ENCODE measurements at places on chromosomes 7 and 10.
A peak's percentile ranks its signal among the peaks of the same experiment; 100 is the strongest.

- DNase-seq, result no peak
Measured at GRCh38 chr7:152617056-152617455, 58.9 kb downstream of the XRCC2 start.

- no peak for DNase-seq
Measured at GRCh38 chr10:87771871-87772500, 46.0 kb downstream of the ATAD1 start.

DNA sequence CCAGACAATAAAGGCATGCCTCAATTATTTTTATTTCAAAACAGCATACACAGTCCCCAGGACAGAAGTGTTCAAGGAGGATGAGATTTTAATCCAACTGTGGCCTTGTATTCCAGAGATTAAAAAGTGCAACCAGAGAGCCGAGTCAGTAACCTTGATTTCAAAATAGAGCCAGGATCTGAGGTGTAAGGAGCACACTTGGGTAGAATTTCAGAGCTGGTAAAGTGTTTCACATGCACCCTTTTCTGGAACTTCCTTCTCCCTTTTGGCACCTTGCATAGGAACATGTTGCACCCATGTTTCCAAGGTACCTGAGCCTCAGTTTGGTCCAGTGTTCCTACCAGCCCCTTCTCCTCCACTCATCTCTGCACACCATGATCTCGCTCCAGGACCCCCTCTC is 225.1 kb downstream of the TRIL start:
- no peak for DNase-seq

- DNase-seq, result no peak
Measured at GRCh38 chr7:22702516-22702915, 24.5 kb upstream of the IL6 start.

- no peak for DNase-seq
Measured at GRCh38 chr7:38561166-38561565, 70.0 kb downstream of the AMPH start.

DNA sequence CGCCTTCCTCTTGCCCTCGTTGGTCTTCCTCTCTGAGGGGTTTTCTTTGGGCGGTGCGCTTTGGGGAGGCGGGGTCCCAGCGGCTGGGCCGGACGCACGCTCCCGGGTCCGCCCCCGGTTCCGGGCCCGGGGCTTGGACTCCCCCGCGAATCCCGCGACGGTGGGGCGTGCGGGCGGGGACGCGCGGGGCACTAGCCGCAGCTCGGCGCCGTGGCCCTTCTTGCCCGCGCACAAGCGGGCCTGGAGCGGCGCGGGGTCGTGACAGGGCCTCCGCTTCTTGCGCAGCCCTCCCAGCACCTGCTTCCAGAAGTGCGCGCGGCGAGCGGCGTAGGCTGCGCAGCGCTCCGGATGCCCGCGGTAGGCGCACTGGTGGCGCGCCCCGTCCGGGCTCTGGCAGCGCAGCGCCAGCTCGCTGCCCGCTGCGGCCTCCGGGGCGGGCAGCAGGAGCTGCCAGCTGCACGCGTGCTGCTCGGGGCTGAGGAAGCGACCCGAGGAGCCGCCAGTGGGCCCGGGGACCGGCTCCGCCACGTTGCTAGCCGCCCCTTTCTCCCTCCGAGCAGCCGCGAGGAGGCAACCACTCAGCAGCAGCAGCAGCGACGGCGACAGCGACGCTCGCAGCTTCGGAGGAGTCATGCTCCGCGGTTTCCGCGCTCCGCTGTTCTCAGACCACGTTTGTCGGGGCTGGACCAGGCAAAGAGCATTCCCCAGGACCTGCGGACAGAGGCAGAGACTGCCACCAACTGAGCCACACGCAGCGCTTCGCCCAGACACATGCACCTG is 759 bp downstream of the FGFBP3 start:
- peak; percentile 46 for DNase-seq

- DNase-seq, result no peak
Measured at GRCh38 chr7:72176875-72177274, 235.3 kb downstream of the CALN1 start.

DNA sequence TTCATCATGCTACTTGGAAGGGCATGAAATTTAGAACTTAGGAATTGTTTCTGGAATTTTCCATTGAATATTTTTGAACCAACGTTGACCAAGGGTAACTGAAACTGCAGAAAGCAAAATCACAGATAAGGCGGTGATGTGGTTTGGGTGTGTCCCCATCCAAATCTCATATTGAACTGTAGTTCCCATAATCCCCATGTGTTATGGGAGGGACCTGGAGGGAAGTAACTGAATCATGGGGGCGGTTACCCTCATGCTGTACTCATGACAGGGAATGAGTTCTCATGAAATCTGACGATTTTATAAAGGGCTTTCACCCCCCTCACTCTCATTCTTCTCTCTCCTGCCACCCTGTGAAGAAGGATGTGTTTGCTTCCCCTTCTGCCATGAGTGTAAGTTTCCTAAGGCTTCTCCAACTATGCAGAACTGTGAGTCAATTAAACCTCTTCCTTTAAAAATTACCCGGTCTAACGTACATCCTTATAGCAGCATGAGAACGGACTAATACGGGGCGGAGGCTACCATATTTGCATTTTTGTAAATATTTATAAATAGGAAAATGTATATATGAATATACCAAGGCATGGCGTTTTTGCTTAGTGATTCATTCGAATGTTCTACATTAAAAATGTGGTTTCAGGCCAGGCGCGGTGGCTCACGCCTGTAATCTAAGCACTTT is 12.4 kb downstream of the NMT2 start:
- no peak for DNase-seq

DNA sequence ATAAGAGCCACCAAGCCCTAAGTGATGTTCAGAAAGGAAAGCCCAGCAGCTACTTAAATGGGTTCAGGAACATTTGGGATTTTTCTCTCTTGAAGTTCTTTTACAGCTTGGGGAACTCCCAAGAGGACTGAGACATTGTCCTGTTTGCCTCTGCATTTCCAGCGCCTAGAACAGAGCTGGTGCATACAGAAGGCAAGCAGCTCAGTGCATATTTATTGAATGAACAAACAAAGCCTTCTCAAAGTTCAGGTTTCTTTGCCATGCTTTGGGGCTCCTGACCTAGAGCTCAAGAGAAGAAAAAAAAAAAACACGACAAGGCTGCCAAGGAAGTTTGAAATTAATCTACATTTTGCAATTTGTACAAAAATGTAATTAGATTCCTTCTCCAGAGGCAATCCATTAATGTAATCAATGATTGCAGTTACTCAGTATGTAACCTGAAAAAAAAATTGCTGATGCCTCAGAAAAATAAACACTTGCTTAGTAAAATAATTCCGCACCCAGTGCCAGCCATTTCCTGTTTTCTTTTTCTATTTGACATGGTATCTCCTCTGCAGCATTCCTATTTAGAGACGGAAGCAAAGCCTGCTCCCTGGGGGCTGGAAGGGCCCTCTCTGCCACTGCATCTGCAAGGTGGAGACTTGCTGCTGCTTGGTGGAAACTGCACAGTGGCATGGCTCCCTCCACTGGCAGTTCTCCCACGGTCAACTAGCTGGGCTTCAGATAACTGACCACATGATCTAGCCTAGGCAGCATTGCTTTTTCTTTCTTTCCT is 157.3 kb downstream of the TMEM178B start:
- no peak for DNase-seq

DNA sequence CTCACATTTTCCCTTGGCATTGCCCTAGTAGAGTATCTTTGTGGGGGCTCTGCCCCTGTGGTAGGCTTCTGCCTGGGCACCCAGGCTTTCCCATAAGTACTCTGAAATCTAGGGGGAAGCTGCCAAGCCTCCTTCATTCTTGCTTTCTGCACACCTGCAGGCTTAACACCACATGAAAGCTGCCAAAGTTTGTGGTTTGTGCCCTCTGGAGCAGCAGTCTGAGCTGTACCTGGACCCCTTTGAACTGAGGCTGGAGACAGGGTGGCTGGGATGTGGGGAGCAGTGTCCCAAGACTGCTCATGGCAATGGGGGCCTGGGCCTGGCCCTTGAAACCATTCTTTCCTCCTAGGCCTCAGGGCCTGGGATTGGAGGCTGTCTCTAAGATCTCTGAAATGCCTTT is 35.0 kb upstream of the TMEM273 start:
- no peak for DNase-seq

DNA sequence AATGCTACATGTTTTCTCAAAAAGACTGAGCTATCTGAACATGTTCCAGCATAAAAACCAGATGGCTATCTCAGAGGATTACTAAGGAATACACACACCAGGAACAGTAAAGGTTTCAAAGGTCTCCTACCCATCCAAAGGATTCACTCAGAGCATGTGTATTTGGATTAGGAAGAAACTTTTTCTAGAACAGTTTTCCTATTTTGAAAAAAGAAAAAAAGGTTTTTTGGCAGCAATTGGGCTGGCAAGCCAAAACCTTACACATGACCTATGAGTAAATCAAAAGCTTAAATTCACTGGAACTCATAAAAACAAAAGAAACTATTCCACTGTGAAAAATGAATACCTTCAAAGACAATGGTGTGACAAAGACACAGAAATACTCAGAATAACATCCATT is 9.6 kb downstream of the TPK1 start:
- DNase-seq, result no peak

DNA sequence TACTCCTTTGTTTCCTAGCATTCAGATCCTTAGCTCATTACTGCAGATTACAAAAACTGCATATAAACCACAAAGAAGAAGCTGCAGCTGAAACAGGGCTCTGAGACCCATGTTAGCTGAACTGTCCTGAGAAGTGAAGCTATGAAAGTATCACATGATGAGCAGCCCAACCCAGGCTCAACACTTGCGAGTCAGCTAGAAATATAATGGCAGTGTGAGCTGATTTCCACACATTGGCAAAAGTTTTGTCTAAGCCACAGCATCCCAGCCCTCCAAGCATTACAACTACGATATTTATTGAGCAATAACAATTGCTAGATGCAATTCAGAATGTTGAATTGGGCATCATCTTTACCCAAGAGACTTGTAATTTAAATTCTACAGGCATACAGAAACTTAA is 34.5 kb upstream of the SKAP2 start:
- DNase-seq, result no peak

- DNase-seq, result no peak
Measured at GRCh38 chr7:140889645-140890044, 35.1 kb downstream of the BRAF start.

GRCh38 chr10:63866747-63867140 is 345.5 kb downstream of the REEP3 start:
- no peak for DNase-seq

GRCh38 chr7:28423918-28424514 is 11.7 kb downstream of the CREB5 start:
- no peak for DNase-seq

DNA sequence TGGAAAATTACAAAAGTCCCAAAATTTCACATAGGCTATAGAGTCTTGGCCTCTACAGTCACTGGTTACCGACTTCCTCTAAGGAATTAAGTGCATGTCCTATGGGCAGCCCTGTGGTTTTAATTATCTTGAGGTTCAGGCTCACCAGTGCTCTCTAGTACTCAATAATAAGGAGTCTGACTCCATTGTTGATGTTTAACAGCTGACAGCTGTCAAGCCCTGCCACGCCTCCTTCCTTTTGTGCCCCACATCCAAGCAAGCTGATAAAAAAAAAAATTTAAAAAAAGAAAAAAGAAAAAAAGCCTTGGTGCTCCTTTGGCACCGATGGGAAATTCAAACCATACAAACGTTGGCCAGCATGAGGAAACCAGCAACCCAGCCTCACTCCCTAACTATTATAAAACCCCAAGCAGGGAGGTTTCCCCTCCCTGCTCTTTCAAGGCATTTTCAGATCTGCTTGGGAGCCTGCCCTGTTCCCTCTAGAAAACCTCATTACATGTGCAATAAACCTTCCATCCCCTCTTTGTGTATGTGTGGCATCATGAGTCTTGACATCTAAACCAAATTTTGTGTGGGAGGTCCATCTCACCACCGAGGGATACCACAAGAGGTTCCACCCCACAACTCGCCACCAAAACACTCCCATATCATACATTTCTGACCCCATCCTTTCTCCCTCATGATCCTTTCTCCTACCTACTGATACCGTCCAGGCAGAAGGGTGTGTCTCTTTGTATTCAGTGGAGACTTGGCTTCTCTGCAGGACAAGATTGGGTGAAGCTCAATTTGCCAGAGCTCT is 70.9 kb upstream of the CCDC71L start:
- DNase-seq, result no peak

DNA sequence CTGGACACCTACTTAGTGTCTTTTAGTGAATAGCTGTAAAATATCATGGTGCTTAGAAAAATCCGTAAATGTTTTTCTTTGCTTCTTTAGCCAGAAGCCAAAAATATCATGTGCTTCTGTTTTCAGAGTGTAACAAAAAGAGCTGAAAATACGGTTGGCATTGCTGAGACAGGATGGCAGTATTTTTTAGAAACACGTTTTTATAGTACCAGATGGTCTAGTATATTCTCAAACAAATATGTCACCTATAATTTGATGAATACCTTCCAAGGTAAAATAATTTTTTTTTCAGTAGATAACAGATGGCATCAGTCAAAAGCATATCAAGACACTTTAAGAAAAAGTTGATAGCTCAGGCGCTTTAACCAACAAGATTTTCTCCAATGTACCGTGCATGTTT is 326.6 kb downstream of the PHF14 start:
- no peak for DNase-seq

GRCh38 chr10:108904163-108904838 is 1019.0 kb downstream of the XPNPEP1 start:
- no peak for DNase-seq

- no peak for DNase-seq
Measured at GRCh38 chr10:84848967-84849366, 520.6 kb downstream of the CCSER2 start.

DNA sequence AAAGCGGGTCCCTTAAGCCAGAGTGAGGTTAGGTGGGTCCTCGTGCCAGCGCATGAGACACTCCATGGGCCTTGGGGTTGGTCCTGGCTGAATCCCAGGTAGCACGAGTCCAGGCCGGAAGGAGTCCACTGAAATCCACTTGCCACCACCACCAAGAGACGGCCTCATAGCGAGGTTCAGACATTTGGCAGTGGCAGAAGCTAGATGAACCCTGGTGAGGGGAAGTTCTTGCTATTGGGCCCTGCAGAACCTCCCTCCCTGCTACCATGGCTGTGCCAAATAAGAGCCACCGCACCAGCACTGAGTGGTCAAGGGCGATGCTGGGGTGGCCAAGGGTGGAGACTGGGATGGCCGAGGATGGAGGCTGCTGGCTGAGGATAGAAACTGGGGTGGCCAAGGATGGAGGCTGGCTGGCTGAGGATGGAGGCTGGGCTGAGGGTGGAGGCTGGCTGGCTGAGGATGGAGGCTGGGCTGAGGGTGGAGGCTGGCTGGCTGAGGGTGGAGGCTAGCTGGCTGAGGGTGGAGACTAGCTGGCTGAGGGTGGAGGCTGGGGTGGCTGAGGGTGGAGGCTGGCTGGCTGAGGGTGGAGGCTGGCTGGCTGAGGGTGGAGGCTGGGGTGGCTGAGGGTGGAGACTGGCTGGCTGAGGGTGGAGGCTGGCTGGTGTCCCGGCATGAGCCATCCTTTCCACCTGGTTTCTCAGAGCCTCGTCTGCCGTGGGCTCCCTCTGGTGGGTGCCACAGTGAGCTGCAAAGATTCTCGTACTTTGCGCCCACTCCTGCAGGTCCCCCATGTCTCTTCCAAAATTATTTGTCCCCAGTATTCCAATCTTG is 88.2 kb downstream of the ELFN1 start:
- no peak for DNase-seq

Data from stimulated activated CD4-positive, alpha-beta T cell treated with anti-CD3 and anti-CD28 coated beads, Interleukin-12 subunit alpha, Interleukin-12 subunit beta, amount 100 ng/mL, for 24 hours (primary cell).